T-cell (primary cell): ENCODE measurements at places on chromosomes 13 and 19. TPM values are rescaled to one million over a fixed set of nuclear protein-coding genes. Genes with fewer than 3 reads are reported as not detected.

DNA sequence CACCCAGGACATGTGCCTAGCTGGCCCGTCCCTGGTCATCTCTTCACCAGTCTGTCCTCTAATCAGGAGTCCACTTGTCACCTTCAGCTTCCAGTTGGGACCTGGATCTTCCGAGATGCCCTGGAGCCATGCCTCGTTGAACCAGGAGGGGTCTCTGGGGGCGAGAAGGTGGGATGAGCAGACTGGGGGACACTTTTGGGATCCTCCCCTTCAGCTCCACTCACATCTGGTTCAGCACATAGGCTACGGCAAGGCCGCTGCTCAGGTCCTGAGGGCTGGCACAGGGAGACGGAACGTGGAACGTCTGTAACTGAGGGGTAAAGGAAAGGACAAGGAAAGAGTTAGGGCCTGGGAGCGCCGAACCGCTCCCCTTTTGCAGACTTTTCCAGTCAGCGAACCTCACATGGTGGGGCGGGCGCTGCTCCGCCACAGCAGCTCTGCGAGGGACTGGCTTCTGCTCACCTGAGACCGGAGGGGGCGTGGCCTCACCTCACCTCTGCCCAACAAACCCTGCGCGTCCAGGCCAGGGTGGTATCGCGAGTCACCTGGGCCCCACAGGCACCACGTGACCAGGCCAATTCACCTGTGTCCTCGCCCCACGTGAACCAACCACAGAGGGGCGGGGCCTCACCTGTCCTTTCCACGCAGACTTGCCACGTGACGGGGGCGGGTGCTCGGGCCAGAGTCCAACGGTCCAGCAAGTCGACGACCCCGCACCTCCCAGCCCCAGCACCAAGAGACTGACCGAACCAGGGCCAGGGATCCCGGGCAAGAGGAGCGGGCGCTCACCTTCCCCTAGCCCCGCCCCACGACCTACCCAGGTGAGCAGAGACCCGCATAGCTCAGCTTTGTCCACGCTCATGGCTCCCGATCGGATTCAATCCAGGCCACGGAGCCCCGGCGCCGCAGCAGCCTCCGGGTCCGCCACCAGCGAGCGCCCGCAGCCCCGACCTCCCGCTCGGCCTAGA, at the start of gene HOOK2:
Gene HOOK2 (minus strand): TSS at position 965 of the 968 bp plus-strand sequence. CDS start 103 bp downstream, at position 862.
- peaks cover 8% of the 10 kb centered on the region for H3K4me1 ChIP-seq
- DNase-seq: peak; percentile 54
- no peaks in the 10 kb centered on the region for H3K27me3 ChIP-seq
- peak within 1 kb of the TSS; percentile 89 for H3K4me3 ChIP-seq
- H3K36me3 ChIP-seq: no peaks in the 10 kb centered on the region

- peaks cover 26% of the 10 kb centered on the region for H3K4me1 ChIP-seq
- H3K27me3 ChIP-seq: no peaks in the 10 kb centered on the region
- peak; percentile 60 for DNase-seq
- H3K4me3 ChIP-seq: no peak overlapping the region
These were observed 33.9 kb upstream of the CEACAM21 start for GRCh38 chr19:41541990-41542584.

OR4F17 gene
- not detected for total RNA-seq

DNA sequence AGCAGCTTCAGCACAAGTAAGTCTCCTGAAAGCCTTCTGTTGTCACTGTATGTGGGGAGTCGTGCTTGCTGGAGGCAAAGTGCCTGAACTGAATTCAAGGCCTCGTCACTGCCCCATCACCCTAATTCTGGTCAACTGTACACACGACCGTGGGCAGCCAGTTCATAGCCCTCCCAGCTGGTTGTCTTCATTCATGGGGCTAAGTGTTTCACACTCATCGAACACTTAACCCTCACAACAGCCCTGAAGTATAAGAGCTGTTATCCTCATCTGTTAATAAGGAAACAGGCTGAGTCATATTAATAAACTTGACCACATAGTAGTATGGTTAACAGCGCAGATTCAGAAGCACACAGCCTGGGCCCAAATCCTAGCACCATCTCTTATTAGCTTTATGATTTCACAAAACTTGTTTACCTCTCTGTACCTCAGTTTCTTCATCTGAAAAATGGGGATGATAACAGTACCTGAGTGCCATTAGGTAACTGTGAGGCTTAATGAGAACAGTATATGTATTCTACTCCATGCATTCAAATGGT, 66.7 kb downstream of the CDADC1 start:
- no peak overlapping the region for H3K27ac ChIP-seq
- H3K4me3 ChIP-seq: no peak overlapping the region
- H3K4me1 ChIP-seq: no peaks in the 10 kb centered on the region
- no peaks in the 10 kb centered on the region for H3K27me3 ChIP-seq
